Tibial nerve (tissue), 4 donors: ENCODE measurements at places on chromosomes 16 and 17. TPM values are rescaled to one million over a fixed set of nuclear protein-coding genes. Genes with fewer than 3 reads are reported as not detected.
A peak's percentile ranks its signal among the peaks of the same experiment; 100 is the strongest.

GRCh38 chr17:67107171-67107570, 62.8 kb downstream of the CACNG1 start:
- DNase-seq = no peak

The GPR179 gene
- total RNA-seq = 0.21 TPM

GRCh38 chr16:88713568-88714419, 7.5 kb downstream of the CTU2 start:
- no peak for DNase-seq

GRCh38 chr17:34154961-34155730, 99.9 kb upstream of the CCL2 start:
- no peak for DNase-seq

The WNK4 gene
- 6.7 TPM for total RNA-seq

DNA sequence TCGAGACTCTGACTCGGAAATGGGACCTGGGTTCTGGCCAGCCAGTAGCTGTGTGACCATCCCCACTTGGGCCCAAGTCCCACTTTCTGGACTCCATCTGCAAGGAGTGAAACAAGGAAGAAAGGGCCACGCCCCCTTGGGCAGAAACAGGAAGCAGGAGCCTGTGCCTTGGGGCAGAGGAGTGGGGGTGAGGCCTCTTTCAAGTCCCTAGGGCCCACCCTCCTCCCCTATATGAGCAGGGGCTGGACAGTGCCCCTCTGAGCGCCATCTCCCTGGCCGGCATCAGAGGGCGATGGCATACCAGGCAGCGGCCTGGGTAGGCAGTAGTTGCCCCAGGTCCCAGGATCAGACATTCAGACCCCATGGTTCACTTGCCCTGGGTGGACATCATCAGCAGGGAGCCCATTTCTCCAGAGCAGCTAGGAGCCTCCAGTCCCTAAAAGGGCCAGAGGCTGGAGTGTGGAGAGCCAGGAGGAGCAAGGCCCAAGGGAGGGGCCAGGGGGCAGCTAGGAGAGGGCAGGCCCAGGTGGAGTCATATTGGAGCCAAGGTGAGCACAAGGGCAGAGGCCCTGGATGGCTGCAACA, 7.1 kb downstream of the BCAR1 start:
- DNase-seq = peak; percentile 47

DNA sequence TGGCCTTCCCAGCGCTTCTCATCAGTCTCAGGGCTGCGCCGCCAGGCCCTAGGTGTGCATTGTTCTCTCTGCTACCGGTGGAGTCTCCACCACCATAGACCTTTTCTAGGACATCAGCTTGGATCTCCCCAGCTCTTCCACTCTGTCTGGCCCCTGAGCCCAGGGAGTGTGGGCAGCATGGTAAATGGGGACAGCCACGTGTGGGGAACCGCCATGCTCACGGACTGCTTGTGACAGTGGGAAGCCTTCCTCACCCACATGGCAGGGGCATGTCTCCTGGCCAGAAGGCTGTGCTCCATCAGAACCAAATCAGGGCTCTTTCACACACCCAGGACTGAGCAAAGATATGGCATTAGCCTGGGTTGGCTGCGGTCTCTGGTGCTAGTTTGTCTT, 51.3 kb downstream of the TNFRSF13B start:
- DNase-seq = no peak

The VPS35L gene
- total RNA-seq = 68.1 TPM

DNA sequence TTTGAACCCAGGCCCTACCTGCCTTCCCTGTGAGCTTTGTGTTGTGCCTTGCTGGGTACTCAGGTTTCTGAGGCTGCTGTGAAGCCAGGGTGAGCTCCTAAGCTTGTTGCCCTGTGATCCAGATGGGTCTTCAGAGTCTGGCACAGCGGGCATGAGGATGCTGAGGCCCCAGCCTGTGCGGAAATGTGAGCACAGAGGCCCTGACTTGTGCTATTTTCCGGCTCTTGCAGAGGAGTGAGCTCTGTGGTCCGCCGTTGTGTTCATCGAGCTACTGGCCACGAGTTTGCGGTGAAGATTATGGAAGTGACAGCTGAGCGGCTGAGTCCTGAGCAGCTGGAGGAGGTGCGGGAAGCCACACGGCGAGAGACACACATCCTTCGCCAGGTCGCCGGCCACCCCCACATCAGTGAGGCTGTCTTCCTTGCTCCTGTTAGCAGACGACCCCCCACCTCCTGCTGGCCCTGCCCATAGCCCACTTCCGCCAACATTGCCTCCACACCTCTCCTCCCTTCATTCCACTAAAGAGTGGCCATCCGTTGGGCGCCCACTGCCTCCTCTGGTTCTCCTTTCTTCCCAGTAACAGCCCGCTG, 2.7 kb downstream of the PHKG2 start:
- no peak for DNase-seq

GRCh38 chr16:51987519-51987918, 559.4 kb downstream of the TOX3 start:
- no peak for DNase-seq

DNA sequence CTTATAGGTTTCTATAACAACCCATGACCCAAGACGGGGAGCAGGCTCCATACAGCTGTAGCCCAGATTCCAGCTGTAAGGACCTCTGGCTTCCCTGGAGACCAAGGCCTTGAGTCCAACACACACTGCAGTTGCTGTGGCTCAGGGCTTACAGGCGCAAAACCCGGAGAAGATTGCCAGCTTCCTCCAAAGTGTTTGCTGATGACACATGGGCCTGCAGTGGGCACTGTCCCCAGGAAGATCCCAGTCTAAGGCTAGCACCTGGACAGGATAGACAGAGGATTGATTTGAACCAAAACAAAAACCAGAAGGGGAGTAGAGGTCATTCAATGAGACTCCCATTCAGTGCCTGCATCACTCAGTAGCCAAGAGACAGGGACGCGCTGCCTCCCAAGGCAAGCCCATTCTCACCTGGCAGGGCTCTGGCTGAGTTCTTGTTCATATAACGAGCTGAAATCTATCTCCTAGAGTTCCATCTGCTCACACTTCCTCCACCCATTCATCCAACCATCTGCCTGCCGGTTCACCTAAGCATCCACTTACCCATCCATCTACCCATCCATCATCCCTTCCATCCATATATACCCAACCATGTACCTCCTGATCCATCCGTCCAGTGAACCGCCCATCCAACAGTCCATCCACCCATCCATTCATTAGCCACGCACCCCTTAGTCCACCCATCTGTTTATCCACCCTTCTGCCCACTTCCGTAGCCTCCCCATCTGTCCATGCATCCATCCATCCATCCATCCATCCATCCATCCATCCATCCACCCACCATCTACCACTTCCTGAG, 10.2 kb downstream of the RAB11FIP4 start:
- no peak for DNase-seq

DNA sequence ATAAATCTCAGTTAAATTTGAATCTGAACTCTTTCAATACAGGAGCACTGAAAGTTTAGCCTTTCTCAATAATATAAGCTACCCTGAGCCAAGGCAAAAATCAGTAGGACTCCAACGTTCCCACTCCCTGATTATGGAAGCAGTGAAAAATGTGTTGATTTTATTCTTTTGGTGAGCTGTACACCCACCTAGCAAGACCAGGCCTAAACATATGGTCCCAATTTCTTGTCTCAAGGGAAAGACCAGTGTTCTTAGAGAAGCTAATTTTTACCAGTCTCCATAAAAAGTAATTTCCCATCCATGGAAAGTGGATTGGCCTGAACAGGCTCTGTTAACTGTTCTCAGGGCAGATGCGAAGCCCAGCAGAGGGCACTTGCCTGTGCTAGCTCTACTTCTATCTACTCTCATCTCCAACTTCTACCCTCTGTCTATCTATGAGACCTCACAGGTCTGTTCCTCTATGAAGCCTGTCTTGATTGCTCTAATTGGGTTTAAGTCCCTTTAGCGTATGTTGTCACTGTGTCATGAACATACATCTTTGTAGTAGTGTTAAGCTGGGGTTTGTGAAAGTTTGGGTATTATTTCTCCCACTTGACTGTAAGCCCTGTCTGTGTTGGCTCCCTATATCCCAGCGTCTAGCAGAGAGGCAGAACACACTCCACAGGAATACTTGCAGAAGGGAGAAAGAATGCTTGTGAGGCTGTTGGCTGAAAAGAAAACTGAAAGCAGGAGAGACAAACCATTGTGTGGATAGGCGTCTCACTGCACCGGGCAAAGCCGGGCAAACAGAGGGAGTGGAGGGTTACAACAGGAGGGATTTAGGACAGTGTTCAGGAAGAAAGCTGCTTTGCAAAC, 167.1 kb upstream of the MAF start:
- DNase-seq = no peak

The KRTAP3-1 gene
- not detected for total RNA-seq

DNA sequence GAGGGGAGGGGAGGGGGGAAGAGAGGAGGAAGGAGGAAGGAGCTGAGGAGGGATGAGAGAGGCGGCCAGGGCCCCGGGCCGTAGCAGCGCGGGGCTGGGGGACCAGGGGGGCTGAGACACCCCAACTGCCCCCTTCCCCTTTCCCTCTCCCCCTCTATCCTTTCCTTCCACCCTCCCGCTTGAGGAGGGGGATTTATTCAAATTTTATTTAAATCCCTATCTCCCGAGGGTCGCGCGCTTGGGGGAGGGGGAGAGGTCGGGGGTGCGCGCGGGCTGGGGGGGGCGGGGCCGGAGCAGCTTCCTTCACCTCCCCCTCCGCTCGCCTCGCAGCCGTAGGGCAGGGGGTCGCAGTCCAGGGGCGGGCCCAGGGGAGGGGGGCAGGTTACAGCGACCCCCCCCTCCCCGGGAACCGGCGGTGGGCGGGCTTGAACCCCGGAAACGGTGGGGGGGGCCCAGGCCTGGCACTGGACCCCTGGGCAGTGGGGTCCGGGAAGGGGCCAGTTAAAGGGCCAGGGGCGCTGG, at the start of gene FBXL19:
Gene FBXL19 (plus strand): TSS at position 19 of the 522 bp plus-strand sequence. CDS start 2,183 bp downstream, outside the sequence.
- DNase-seq = no peak

GRCh38 chr16:14071576-14072271, 605 bp downstream of the MRTFB start:
- no peak for DNase-seq

The CLEC18B gene
- total RNA-seq = 20.0 TPM
